ENCODE measurements at places on chromosomes 6 and 20.

DNA sequence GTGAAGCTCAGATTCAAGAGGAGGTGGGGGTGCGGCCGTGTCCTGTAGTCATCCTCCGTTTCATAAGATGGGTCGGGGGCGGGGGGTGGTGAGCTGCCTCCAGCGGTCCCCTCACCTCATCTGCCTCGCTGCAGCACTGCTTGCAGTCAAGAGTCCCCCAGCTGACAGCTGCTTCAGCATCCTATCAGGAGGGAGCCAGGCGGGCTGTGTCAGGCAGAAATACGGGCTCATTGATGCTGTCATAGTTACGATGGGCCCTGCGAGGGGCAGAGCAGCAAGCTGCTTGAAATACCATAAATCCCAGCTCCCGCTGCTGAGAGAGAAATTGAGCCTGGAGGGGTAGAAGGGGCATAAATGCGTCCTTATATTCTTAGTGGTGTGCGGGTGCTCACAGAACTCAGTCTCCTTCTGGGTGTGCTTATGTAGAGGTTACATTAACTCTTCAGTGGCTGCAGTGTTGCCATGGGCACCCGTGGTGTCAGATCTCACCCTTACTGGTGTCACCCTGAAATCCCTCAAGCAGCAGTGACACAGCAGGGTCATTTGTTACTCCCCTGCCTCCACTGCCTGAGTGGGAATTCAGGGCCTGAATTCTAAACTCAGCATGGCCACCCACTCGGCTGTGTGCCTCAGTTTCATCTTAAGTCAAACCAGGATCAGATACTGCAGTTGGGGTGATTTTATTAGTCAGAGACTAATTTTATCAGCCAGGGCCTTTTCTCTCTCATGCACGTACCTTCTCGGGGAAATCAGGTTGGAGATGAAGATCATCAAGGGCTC lies 21.8 kb downstream of the CCDC167 start:
- no peak for DNase-seq

GRCh38 chr6:57135885-57136284 lies 36.2 kb upstream of the BAG2 start:
- DNase-seq = peak; percentile 39

GRCh38 chr6:158631678-158632537 lies 12.6 kb downstream of the DYNLT1 start:
- DNase-seq = peak; percentile 79

DNA sequence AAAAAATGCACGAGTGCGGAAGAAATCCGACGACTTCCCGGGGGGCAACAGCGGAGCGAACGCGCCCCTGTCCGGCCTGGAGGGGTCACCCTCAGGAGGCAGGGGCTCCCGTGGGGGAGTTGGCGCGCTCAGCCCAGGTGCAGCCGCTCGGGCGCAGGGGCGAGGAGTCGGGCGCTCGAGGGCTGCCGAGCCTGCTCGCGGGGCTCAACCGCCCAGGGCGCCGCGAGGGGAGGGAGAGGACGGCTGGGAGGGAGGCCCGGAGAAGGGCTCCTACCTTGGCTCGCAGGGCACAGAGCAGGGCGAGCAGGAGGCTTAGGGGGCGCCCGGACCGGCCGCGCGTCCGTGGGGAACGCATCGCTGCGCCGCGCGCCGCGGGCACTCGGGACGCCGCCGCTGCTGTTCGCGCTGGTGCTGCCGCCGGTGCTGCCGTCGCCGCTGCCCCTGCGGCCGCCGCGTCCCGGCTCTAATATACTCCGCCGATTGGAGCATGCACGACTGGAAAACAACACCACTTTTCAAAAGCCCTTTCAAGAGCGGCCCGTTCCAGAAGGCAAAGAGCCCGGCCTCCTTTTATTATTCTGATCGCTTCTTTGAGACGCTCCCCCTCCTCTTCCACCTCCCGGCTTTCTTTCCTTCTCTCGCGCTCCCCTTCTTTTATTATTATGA lies 490 bp downstream of the JAG1 start:
- peak; percentile 64 for DNase-seq

GRCh38 chr6:63553208-63553607 lies 19.1 kb upstream of the LOC128125822 start:
- DNase-seq = no peak

- no peak for DNase-seq
Observed at GRCh38 chr6:108801366-108801765, 46.9 kb upstream of the ARMC2 start.

DNA sequence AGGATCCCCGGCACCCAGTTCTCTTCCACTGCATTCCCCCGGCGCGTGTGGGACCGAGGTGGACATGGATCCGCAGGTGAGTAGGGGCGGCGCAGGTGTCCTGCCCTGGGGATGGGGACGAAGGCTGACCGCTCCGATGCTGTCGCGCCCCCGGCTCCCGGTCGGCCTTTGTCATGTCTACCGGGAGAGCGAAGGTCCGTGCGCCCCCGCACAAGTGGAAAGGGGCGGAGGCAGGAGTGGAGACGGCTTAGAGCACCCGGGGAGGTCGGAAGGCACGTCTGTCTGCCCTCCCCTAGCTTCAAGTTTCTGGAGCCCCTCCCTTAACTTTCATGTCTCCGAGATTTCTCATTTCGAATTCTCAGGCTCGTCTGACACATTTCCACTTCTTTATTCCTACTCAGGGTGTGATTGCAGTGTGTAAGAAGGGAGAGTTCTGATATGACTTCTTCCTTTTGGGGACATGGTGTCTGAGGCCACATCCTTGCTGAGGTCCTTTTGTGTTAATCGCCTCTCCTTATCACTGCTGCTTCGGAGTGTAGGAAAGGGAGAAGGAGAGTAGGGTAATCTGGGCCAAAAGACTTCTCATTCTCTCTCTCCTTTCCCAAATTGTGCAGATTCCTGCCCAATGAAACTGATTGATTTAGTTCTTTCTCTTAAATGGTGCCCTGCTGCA lies 435 bp downstream of the KIFC1 start:
- DNase-seq = no peak

GRCh38 chr20:38961530-38962043 lies 557 bp upstream of the DHX35 start:
- DNase-seq = no peak

GRCh38 chr6:13488896-13489237 lies 1.5 kb upstream of the GFOD1 start:
- no peak for DNase-seq

DNA sequence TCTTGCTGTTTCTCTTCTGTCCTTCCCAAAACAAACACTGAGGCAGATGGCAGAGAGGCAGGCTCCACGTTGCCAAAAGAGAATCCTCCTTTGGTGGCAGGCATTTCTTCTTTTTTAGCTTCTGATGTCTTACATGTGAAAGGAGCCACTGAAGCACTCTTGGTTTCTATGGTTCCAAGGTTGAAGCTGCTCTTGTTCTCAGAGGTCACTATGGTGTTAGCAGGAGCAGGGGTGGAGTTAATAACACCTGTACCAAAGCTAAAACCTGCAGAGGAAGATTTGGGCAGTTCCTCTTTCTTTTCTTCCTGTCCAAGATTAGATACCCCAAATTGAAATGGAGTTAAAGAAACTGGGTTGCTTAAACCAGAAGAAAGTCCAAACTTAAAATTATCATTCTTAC lies 28.8 kb downstream of the FAM8A1 start:
- DNase-seq = no peak

DNA sequence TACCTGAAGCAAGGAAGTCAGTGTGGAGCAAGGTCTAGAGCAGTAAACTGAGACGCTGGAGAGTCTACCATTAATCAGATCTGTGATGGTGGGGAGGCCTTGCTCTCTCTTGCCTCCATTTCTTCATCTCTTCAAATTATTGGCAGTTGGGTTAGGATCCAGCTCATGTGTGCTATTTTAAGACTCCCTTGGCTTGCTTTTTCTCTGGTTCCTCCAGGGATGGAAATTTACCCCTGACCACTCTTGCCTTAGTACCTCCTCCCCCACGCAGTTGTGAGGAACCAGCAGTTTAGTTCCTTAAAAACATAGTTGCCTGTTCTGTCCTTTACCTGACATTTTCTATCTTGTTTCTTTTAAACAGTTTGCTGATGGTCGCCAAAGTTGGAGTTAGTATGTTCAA lies 7.4 kb downstream of the TMEM14C start:
- DNase-seq = no peak

DNA sequence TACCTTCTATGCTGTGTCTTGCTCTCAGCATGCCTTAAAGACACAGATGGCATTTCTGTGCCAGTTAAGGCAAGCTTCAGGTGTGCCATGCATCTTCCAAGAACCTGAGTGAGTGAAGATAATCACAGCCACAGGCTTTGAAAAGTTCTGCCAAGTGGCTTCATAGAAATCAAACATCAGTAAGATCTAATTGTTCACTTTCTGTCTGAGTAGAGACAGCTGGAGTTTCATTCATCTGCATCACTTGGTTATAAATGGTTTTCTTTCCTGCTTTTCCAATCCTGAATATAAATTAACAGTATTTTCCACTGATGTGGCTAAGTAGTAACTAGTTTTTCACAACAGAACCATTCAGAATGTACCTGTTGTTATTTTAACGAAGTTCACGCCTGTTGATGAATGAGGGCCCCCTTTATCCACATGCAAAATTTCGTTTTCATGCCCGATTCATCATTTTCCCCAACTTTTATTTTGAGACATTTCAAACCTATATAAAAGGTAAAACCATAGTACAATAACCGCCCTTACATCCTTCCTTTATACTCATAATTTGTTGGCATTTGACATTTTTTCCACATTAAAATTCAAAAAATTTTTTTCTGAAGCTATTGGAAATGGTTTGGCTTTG lies 38.6 kb upstream of the KCNG1 start:
- no peak for DNase-seq

- no peak for DNase-seq
Observed at GRCh38 chr20:1345030-1345755, 16.3 kb upstream of the SDCBP2 start.

GRCh38 chr20:11332381-11332780 lies 585.3 kb upstream of the BTBD3 start:
- DNase-seq = no peak

DNA sequence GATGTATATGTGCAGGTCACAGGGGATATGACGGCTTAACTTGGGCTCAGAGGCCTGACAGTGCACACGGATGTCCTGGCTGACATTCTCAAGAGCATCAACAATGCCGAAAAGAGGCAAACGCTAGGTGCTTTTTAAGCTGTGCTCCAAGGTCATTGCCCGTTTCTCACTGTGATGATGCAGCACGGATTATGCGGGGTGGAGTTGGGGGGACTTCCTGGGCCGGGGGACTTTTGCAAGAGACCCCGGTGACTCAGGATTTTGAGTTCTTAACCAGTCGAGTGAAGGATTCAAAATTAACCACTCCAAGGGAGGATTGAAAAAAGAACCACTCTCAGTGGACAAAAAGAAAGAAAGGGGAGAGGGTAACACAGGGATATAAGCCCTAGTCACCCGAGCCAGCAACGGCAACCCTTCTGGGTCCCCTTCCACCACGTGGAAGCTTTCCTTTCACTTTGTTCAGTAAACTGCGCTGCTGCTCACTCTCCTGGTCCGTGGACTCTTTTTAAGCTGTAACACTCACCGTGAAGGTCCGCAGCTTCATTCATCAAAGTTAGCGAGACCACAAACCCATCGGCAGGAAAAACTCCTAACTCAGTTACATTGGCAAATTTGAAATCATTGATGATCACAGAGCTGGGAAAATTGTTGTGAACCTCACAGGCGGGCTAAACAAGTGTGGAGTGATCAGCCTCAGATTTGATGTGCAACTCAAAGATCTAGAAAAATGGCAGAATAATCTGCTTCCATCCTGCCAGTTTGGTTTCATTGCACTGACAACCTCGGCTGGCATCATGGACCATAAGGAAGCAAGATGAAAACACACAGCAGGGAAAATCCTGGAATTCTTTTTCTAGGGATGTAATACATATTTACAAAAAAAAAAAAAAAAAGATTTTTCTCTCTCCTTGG lies 199.3 kb downstream of the ARID1B start:
- DNase-seq = peak; percentile 12

- DNase-seq = no peak
Observed at GRCh38 chr6:157447735-157448134, 66.7 kb downstream of the ZDHHC14 start.

DNA sequence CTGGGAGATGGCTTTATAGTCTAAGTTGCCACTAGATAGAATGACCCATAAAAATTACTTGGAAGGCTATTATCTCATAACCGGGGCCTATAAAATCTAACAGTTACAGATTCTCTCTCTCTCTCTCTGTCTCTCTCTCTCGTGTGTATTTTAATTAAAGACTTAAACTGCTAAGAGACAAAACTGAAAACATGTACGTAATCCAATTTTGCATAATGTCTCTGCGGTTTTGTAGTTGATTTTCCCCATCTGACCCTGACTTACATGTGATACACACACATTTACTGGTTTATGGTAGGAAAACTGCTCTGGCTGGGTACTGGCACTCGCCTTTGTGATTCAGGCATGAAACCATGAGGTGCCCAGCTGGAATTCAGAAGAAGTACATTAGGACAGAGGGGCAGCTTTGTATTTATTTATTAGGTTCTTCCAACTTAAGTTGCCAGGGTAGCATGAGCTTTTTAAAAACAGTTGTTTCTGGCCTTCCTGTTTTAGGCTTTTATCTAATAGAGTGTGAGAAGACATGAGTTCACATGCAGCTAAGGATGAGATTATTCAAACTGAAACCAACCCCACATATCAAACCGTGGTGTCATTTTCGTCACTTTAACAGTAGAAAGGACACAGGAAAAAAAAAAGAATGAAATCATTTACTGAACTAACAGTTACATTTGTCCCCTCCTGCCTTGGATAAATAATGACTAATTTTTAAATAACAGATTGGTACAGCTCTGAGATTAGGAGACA lies 182.5 kb downstream of the GMPR start:
- peak; percentile 66 for DNase-seq

- DNase-seq = no peak
Observed at GRCh38 chr6:11491596-11492463, 45.7 kb upstream of the TMEM170B start.

- no peak for DNase-seq
Observed at GRCh38 chr6:20417819-20418218, 16.1 kb downstream of the E2F3 start.

GRCh38 chr6:108168090-108168463 lies 2.3 kb downstream of the NR2E1 start:
- DNase-seq = no peak

DNA sequence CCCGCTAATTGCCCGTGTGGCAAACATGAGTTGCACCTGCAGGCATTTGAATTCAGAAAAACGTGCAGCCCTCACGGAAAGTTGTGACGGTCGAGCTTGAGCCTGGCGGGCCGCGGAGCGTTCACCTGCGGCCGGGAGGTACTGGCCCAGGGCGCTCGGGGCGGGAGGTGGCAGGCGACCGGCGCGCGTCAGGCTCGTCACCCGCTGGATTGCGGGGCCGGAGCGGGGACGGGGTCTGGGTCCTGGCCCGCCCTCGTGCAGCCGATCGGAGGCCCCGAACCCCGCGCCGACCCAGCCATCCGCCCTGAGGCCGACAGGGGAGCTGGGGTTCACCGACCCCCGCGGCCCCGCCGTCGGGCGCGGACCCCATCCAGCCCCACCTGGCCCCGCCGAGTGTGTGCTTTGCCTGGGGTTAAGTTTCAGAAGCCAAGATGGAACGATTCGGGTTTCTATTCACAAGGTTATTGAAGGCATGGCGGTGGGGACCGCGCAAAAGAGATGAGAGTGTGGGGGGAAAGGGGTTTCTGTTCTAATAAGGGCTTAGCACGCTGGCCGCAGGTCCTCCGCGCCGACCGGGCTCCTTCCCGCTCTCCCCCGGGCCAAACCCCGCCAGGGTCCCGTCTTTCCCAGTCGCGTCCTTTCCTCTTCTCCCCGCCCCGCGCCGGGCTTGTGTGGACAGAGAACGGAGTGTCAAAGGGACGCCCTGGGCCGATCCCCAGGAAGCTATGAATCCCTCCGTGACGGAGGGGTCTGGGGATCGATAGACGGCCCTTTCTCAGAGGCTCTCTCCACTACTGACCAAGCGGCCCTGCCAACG lies 1.6 kb upstream of the HEY2 start:
- peak; percentile 31 for DNase-seq

Data from GM03348 (cell line).